ENCODE measurements at places on chromosomes 2 and 18. TPM values are rescaled to one million over a fixed set of nuclear protein-coding genes. Genes with fewer than 3 reads are reported as not detected.

The ZC3H6 gene
- total RNA-seq: 7.6 TPM

The NT5C1B gene
- total RNA-seq: not detected

The AQP4 gene
- not detected for total RNA-seq

The REG1B gene
- total RNA-seq: not detected

The PTH2R gene
- not detected for total RNA-seq

The COL6A3 gene
- 0.86 TPM for total RNA-seq

The MARCHF4 gene
- total RNA-seq: 6.1 TPM

The CRYBA2 gene
- total RNA-seq: 1.3 TPM

The LRP2 gene
- total RNA-seq: 0.26 TPM

The TLX2 gene
- total RNA-seq: not detected

DNA sequence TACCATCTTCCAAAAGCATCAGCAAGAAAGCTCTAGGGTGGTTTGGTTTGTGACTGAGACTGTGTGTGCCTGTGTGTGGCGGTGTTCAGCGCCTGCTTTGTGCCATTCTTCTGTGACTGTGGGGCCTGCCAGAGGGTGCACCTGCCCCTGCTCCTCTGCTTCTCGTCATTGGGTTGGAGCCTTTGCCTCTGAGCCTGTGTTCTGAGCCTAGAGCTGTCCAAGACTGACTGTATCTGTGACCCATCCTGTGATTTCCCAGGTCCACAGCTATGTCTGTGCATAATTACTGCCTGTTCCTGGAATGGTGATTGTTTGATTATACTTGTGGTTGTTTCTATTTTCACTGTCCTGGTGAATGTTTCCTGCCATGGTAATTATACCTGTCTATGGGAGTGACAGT is 57.1 kb upstream of the KLHL29 start:
- DNase-seq: no peak
- no peaks in the 10 kb centered on the region for H3K4me1 ChIP-seq
- H3K27ac ChIP-seq: no peak overlapping the region
- H3K36me3 ChIP-seq: no peaks in the 10 kb centered on the region

DNA sequence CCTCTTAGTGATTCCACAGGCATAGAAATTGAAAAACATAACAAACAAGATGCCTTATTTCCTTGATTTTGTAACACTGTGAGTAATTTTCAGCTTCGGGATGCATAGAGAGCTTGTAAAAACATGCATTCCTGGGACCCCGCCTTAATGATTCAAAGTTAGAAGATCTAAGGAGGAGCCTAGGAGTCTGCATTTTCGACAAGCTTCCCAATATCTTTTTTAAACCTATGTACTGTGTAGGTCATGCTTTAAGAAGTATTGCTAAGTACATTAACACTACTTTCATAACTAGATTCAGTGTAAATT is 109.8 kb upstream of the ZNF516 start:
- H3K27me3 ChIP-seq: no peaks in the 10 kb centered on the region
- no peaks in the 10 kb centered on the region for H3K36me3 ChIP-seq
- DNase-seq: no peak

DNA sequence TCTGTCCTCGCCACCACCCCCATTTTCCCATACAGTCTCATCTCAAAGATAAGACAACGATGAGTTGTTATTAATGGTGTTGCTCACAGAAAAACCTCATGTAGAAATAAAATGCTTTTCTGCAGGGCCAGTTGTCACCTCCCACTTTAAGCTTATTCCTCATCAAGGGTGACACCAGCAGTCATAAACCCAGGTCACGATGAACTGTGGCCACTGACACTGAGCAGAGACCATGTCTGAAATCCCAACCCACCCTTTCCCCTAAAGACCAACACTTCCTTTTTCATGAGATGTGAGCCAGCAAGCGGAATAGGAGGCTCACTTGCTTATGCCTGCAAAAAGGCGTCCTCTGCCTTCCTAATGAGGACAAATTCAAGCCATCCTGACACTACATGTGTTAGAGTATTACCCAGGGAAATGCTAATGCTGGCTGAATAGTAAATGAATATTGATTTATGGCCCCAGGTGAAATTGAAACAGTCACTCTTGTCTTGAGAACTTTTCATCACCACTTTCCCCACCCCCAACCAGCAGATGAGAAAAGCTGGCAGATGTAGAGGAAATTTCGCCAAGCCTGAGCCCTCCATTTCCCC is 228.4 kb downstream of the MGAT5 start:
- H3K36me3 ChIP-seq: no peaks in the 10 kb centered on the region
- no peak overlapping the region for H3K4me3 ChIP-seq
- peaks cover 24% of the 10 kb centered on the region for H3K27me3 ChIP-seq
- no peaks in the 10 kb centered on the region for H3K4me1 ChIP-seq
- DNase-seq: no peak

DNA sequence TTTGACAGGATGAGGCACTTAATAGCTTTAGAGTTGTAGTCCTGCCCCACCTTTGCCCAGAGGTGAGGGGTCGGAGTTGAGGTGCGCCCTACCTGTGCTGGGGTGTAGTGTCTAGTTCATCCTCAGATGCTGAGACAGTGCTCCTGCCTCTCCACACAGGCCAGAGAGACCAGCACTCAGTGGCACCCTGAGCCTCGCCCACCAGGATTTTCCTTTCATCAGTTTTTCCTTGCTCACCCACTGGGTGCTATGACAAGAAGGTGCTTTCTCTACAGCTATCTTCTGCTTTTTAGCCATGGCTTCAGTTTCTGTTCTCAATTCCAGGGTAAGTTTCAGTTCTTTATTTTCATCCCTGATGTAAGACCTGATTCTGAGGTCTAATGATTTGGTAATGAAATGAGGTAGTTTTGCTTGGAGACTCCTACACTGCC is 16.8 kb upstream of the TMEM131 start:
- no peaks in the 10 kb centered on the region for H3K4me1 ChIP-seq
- no peaks in the 10 kb centered on the region for H3K27me3 ChIP-seq
- H3K36me3 ChIP-seq: no peaks in the 10 kb centered on the region
- H3K4me3 ChIP-seq: no peak overlapping the region
- H3K27ac ChIP-seq: no peak overlapping the region

GRCh38 chr2:105580870-105581554 is 163.7 kb upstream of the NCK2 start:
- H3K36me3 ChIP-seq: no peaks in the 10 kb centered on the region
- peaks cover 18% of the 10 kb centered on the region for H3K27me3 ChIP-seq
- H3K27ac ChIP-seq: no peak overlapping the region
- no peaks in the 10 kb centered on the region for H3K4me1 ChIP-seq
- DNase-seq: no peak

DNA sequence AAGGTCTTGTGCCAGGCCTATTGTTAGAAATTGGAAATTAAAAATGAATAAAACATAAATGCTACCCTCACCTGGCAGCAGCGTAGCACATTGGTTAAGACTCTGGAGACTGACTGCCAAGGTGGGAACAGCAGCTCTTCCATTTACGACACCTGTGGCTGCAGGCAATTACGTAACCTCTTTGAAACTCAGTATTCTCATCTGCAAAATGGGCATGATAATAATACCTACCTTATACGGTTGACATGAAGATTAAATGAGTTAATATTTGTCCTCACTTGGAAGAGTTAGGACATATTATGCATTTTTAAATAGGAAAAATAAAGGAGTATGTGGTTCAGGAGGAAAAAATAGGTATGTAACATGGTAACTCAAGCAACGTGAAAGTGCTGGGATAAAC is 279.3 kb upstream of the NCKAP5 start:
- peaks cover 14% of the 10 kb centered on the region for H3K4me1 ChIP-seq
- no peaks in the 10 kb centered on the region for H3K36me3 ChIP-seq
- H3K27ac ChIP-seq: no peak overlapping the region
- no peak for DNase-seq

DNA sequence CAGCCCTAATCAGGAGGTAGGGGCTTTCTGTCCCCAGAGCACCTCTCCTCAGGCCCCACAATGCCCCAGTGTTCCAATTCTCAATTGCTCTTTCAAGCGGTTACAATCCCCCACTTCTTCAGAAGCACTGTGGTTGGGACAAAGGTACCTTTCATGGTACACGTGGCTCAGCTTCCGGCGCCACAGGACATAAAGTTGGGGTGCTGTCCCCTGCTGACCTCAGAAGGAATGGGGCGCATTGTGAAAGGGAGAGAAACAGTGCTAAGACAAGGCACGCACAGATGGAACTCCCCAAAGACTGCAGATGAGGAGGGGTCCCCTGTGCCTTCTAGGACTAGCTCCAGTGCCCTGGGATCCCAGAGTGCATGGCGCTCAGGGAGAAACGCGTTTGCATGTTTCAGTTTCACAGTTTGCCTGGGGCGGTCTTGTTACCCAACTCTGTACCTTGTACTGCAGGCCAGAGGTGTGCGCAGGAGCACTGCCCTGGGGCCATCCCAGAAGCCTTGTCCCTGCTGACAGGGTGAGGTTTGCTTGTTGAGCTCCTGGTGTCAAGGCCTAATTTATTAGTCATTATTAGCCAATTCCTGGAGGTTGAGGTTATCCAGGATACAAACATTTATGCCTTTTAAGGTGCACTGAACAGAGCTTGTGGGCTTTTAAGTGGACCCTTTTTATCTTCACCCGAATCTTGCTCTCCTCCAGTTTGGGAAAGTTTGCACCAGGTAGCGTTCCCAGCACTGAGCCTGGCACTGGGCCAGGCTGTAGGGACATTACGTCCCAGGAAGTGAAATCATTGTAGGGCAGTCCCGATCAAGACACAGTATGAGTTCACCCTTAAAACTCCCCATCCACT is 7.6 kb downstream of the CNDP1 start:
- H3K27ac ChIP-seq: no peak overlapping the region
- H3K27me3 ChIP-seq: no peaks in the 10 kb centered on the region
- no peak for DNase-seq
- H3K4me3 ChIP-seq: no peak overlapping the region
- no peaks in the 10 kb centered on the region for H3K36me3 ChIP-seq

DNA sequence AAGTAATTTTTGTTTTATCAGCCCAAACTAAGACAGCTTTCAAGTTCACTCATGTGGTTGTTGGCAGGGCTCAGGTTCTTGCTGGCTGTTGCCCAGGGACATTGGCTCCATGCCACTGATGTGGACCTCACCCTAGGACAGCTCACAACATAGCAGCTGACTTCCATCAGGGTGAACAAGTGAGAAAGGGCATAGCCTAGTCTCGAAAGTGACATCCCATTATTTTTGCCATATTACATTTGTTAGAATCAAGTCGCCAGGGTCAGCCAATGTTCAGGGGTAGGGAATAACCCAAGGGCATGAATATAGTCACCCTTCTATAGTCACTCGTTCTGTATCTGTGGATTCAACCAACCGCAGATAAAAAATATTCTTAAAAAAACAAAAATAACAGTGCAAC is 10.7 kb upstream of the CWC22 start:
- no peaks in the 10 kb centered on the region for H3K27me3 ChIP-seq
- H3K36me3 ChIP-seq: no peaks in the 10 kb centered on the region
- DNase-seq: no peak

- no peak for DNase-seq
- no peaks in the 10 kb centered on the region for H3K36me3 ChIP-seq
- H3K27ac ChIP-seq: no peak overlapping the region
Observed at GRCh38 chr2:215812966-215813365, 200.4 kb downstream of the MREG start.

GRCh38 chr2:111219734-111220505 is 99.2 kb downstream of the BCL2L11 start:
- H3K27ac ChIP-seq: no peak overlapping the region
- H3K36me3 ChIP-seq: no peaks in the 10 kb centered on the region
- H3K27me3 ChIP-seq: no peaks in the 10 kb centered on the region

DNA sequence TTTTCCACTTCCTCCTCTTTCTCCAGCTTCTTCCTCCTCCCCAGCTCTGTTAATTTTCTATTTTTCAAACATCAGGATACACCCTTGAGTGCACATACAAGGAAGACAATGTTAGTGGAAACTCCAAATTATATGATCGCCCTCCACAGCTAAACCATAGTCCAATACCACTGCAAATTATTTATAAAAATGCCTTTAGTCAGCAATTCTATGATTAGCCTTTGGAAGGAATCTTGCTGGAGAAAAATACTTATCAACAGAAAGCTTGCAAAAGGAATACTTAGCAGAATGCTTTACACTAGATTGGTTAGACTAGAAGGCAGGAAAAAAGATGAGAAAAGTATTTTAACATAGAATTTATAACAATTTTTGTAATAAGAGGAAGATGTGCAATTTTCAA is 178.9 kb downstream of the FAM124B start:
- no peaks in the 10 kb centered on the region for H3K36me3 ChIP-seq
- H3K4me3 ChIP-seq: no peak overlapping the region
- DNase-seq: no peak
- no peaks in the 10 kb centered on the region for H3K27me3 ChIP-seq
- H3K4me1 ChIP-seq: peaks cover 35% of the 10 kb centered on the region

- H3K27me3 ChIP-seq: no peaks in the 10 kb centered on the region
- peak; percentile 71 for DNase-seq
- no peak overlapping the region for H3K4me3 ChIP-seq
- H3K27ac ChIP-seq: no peak overlapping the region
- H3K4me1 ChIP-seq: no peaks in the 10 kb centered on the region
- no peaks in the 10 kb centered on the region for H3K36me3 ChIP-seq
Observed at GRCh38 chr18:63994783-63995399, 25.0 kb downstream of the SERPINB8 start.

GRCh38 chr18:45285251-45285650 is 330.0 kb upstream of the SLC14A2 start:
- H3K27ac ChIP-seq: no peak overlapping the region
- H3K4me1 ChIP-seq: no peaks in the 10 kb centered on the region
- peaks cover 8% of the 10 kb centered on the region for H3K27me3 ChIP-seq
- no peak overlapping the region for H3K4me3 ChIP-seq
- no peaks in the 10 kb centered on the region for H3K36me3 ChIP-seq

GRCh38 chr2:88574445-88574844 is 52.8 kb downstream of the EIF2AK3 start:
- no peak overlapping the region for H3K27ac ChIP-seq
- H3K4me1 ChIP-seq: no peaks in the 10 kb centered on the region
- DNase-seq: no peak
- no peak overlapping the region for H3K4me3 ChIP-seq
- no peaks in the 10 kb centered on the region for H3K27me3 ChIP-seq

DNA sequence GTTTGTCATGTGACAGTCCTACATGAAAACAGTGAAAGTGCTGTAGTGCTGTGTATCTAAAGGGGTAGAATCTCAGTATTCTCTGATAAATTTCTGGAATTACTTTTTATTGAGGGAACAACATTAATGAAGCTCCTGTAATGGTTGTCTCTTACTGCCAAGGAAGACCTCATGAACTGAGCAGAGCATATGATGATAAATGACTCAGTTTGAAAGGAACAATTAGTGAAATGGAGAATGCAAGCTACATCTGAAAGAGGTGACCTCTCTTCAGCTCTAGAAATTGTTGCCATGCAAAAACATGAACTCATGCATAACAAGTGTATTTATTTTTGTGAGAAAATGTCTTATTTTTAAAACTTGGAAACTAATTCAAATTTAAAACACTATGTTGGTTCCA is 93.6 kb downstream of the SCN9A start:
- DNase-seq: no peak
- H3K27ac ChIP-seq: no peak overlapping the region
- no peak overlapping the region for H3K4me3 ChIP-seq
- no peaks in the 10 kb centered on the region for H3K4me1 ChIP-seq
- no peaks in the 10 kb centered on the region for H3K36me3 ChIP-seq

DNA sequence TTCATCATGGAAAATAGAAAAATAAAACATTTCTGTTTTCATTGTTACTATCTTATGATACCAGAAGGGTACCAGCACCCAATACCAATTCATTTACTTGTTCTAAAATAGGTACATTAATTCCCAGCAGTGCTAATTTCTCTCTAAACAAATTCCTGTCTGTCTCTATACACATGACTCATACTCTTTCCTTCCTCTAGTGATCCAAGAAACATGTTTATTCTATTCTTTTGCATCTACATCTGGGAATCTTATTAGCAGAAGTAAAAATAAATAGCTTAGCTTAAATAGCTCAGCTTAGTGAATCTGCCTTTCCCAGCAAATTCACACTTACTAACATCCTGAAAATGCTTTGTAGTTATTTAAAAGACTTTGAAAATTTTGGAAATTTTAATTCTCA is 84.5 kb upstream of the MAPRE2 start:
- H3K27me3 ChIP-seq: no peaks in the 10 kb centered on the region
- DNase-seq: no peak
- no peak overlapping the region for H3K27ac ChIP-seq
- H3K4me1 ChIP-seq: no peaks in the 10 kb centered on the region

Measured in A673 (cell line).